ENCODE measurements at places on chromosomes 6 and 20.

DNA sequence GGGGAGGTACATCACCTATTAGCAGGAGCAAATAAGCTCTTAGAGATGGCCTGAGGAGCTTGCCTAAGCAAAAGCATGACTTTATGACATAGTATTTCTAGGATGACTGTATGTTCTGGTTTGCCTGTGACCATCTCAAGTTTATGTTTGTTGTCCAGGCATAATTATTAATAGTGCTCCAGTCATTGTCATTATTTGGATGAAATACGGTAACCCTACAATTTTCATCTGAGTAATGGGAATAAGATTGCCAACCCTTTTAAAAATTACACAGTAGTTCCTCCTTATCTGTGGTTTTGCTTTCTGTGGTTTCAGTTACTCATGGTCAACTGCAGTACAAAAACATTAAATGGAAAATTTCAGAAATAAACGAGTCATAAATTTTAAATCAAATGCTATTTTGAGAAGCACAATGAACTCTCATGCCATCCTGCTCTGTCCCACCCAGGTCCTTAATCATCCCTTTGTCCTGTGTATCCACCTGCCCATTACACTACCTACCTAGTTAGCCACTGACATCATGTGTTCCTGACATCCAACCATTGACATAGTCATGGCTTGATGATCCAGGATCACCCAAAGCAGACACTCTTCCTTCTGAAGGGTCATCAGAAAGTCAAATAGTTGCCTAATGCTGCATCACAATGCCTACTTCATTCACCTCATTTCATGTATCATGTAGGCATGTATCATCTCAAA is 27.0 kb upstream of the TFB1M start:
- no peak for DNase-seq

DNA sequence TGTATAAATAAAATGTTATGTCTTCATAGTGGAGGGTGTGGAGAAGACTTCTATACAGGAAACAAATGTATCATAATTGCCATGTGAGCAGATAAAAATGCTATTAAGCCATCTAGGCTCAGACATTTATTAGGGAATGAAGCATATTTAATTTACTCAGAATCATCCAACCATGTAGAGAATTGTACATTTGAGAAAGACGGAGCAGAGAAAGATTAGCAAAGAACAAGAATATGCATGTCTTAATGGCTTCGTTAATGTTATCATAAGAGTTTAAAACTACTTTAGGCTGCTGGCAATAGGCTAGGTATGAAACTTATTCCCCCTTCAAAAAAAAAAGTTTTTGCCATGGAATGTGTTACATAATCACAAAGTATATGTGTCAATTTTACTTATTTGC is 6.1 kb downstream of the ANKRD6 start:
- no peak for DNase-seq

DNA sequence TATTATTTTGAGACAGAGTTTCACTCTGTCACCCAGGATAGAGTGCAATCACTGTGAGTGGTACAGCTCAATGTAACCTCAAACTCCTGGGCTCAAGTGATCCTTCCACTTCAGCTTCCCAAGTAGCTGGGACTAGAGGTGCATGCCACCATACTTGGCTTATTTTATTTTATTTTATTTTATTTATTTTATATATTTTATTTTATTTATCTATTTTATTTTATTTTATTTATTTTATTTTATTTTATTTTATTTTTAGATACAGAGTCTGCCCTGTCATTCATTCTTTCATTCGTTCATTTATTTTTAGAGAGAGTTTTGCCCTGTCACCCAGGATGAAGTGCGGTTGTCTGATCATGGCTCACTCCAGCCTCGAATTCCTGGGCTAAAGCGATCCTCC is 35.5 kb downstream of the ATG5 start:
- no peak for DNase-seq

- DNase-seq: no peak
Measured at GRCh38 chr6:135393289-135393688, 104.3 kb downstream of the AHI1 start.

Data from stimulated activated CD8-positive, alpha-beta memory T cell treated with anti-CD3 and anti-CD28 coated beads, Interleukin-4, amount 100 ng/mL, for 48 hours (primary cell).